Pancreas (tissue), 10 donors: ENCODE measurements at places on chromosomes 4 and X.

DNA sequence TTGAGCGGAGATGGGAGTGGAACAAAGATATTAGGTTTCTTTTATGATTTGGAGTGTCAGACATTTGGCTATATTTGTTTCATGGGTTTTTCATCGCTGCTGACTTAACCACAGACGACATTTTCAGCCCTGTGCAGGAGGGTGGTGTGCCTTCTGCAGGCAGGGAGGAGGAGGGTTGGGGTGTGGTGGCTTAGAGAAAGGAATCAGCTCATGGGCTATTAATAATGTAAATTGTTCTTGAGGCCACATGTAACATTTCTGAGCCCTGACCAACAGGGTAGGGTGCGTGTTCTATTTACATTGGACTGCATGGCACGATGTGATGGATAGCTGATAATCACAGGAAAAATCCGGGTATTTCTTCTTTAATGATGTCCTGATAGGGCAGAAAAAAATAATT lies 67.6 kb downstream of the POLA1 start:
- no peak for DNase-seq

- no peak for DNase-seq
These were observed 414.8 kb downstream of the OPHN1 start for GRCh38 chrX:68018248-68019203.

DNA sequence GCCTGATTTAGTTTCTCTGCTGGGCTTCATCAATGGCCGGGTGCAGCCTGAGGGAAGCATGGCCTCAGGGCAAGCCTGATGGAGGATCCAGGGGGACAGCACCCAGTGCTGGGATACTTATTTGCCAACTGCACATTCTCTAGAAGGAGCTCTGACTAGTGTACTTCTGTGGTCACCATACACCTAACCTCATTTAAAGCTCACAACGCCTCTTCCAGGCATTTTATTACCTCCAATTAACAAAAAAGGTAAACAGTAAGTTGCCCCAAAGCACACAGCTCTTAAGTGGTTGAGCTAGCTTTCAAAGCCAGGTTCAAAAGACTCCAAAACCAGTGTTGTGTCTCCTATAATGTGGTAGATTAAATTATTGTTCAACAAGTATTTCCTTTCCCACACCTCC lies 26.8 kb upstream of the ATXN3L start:
- DNase-seq: no peak

GRCh38 chr4:31343061-31343460 lies 622.9 kb downstream of the PCDH7 start:
- DNase-seq: no peak

DNA sequence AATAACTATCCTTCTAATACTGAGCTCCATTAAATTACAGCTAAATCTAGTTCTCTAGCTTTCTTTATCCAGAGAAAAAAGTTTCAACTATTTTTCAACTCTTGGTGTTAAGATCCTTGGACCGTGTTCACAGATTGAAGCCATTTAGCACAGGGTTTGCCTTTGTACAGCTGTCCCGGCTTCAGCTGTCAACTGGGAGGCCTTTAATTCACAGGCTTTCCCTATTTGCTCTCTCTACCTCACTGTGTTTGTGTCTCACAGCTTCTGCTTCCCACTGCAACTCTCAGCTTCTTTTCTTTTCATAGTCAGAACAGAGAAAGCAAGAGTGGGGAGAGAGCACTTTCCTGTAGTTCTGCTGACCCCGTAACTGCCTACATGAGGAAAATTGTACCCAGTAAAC lies 76.9 kb upstream of the SMAD1 start:
- no peak for DNase-seq

DNA sequence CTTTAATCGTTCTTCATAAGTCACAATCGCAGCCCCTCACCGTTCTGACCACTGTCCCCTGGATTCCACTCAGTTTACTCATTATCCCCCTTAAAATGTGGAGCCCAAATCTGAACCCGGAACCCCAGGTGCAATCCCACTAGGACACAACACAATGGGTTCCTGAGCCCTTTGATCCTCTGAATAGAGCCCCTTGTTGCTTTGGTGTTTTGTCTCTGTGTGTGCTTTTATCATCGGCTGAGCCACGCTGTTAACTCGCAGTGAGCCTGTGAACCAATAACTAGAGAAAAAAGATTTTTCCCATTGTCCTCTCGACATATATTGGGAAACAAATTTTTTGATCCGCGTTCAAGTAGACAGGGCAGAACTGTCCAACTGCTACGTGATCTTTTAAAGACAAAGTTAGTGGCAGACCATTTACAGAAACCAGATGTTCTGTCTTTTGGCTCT lies 617 bp upstream of the PDHA1 start:
- DNase-seq: no peak

GRCh38 chr4:143743591-143743990 lies 43.1 kb upstream of the FREM3 start:
- no peak for DNase-seq

DNA sequence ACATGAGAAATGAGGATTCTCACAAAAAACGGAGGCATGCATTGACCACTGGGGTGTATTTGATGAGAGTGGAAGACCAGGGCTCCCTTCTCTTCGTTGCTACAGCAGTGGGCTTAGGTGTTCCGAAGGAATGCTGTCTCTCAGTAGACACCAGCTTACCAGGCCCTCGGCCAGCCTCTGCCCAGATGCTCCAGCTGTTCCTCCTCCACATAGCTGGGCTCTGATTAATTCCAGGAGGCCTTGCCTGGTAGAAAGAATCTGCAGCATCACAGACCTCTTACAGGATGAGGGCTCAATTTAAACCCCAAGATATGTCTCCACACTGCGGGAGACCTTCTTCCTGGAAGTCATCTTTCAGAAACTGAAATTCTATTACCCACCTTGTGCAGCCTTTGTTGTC lies 346.6 kb upstream of the TENM3 start:
- DNase-seq: no peak

- no peak for DNase-seq
These were observed 59.3 kb downstream of the NLGN4X start for GRCh38 chrX:6169407-6169806.

DNA sequence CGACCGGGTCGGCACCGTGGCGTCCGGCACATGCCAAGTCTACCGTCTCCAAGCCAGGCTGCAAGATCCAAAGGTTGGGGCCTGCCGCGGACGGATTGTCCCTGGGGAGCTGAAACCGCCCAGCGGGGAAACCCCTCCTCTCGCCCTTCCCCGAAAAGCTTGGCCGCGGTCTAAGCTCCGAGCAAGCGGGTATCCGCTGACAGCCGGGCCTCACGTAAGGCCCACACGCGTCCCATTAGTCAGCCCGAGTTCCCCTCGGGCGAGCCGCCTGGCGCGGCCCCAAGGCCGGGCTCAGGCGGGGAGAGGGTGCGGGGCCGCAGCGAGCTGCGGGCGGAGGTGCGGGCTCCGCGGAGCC lies 6.8 kb upstream of the BCOR start:
- DNase-seq: peak; percentile 54

GRCh38 chrX:134780908-134781307 lies 122.6 kb upstream of the PLAC1 start:
- DNase-seq: peak; percentile 19

DNA sequence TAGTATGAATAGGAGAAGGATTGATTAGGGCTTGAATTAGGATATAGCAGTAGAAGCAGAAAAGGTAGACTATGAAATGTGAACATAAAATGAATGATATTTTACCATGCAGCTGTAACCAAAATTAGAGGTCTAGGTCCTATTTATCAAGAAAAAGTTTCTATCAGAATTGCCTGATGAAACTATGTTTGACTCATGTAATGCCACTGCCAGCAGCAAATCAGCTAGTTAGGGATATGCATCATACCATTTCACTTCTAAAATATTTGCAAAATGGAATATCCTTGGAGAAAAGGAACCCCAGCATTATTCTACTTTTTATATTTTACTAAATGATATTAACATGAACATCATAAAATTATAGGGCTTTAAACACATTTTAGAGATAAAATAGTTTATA lies 188.4 kb downstream of the WDFY3 start:
- DNase-seq: no peak

GRCh38 chr4:82823062-82823461 lies 24.5 kb upstream of the SCD5 start:
- no peak for DNase-seq

DNA sequence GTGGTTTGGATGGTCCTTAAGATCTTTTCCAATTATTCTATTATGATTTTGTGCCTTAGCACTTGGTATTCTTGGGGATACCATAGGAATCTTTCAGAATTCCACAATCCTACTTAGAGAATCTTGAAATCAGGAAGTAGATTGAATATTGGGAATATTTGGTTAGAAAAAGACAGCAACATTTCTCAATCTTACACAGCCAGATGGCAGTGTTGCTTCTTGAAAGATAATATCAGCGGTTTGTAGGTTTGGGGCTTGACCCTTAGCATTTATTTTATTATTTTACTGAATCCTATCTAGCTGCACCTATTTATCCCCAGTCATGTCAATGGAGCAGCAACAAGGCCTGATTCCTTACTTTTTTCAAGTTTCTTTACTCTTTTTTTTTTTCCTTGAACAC lies 28.6 kb downstream of the MAGEB1 start:
- no peak for DNase-seq

- no peak for DNase-seq
These were observed 586.1 kb downstream of the FSTL5 start for GRCh38 chr4:161577579-161578301.
